Natural killer cell (primary cell): ENCODE measurements at places on chromosomes 5 and 9.

DNA sequence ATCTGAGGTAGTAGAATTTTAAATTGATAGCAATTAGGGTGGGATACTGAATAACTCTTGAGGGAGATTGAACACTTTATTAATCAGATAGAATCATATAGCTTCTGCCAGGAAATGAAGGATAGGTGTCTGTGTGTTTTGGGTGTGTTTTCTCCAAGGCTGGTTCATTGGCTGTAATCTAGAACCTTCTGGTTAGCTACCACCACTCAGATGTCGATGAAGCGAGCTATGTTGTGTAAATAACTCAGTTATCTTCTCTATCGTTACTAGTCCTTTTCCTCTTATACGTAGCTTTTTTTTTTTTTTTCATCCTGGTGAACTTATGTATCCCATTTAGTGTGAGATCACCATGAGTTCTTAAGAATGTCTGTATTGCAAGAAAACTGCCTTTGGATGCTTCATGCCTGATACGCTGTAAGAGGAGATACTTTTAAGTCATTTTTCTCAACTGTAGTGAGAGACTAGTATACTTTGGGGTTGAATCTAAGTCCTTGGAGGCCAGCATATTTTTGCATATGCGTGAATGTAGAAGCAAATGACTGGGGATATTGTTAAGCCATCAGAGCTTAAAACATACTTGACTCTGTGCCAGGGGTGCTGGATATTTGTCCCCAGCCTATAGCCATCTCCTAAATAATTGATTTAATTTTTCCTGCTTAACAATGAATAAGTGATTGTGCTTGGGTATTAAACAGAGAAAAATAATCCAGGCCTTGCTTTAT, 2.1 kb downstream of the TNFAIP8 start:
- no peak for DNase-seq

DNA sequence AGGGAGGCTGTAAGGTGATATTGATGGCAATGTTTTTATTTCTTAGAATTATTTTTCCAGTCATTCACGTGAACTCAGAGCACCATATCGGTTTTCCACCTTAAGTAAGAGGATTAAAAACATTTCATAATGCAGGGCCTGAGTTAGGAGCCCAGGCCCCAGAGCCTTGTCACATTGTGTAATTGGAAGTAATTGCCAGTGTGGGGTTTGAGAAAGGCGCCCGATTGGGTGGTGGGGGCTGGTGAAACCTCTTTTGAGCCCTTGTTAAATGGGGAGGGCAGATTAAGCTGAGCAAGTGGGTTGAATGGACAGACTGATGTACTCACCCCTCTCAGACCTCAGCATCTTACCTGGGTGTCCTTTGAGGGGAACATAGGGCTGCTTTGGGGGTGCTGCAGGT, 116.7 kb upstream of the PITX1 start:
- DNase-seq, result no peak

GRCh38 chr9:114641967-114642366, 15.6 kb downstream of the TEX53 start:
- no peak for DNase-seq

DNA sequence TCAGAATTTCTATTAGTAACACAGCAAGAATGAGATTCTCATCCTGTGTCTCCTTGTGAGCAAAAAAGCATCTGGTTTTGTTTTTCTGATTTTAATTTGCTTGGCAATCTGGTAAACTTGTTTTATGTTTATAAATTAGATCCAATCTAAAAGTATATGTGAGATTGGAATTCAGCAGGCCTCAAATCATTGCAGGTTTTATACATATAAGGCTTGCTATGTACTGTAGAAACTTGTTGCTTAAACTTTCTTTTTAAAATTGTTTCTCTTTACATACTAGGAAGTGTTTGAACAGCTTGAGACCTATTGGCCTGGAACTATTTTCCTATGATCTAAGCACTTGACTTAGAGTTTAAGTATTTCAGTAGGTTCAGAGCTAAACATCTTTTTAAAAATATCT, 1037.8 kb downstream of the NR2F1-AS1 start:
- DNase-seq, result no peak

GRCh38 chr5:5487585-5488360, 65.3 kb downstream of the ICE1 start:
- no peak for DNase-seq

- peak; percentile 58 for DNase-seq
Observed at GRCh38 chr5:147857302-147858129, 21.0 kb upstream of the SCGB3A2 start.

DNA sequence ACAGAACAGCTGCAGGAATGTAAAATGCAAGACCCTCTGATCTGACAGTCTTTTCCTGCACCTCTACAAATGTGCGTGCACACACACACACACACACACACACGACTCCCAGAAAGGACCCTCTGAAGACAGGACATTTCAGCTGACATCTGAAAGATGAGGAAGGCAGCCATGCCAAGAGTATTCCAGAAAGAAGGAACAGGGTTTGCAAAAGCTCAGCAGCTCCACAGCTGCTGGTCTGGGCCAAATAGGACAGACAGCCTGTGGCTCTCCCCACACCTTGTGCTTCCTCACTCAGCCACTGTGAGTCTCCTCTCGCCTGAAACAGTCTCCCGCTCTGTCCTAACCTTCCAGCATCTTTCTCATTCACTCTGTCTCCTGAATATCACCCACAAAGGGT, 189.0 kb downstream of the PALM2AKAP2 start:
- DNase-seq, result no peak

DNA sequence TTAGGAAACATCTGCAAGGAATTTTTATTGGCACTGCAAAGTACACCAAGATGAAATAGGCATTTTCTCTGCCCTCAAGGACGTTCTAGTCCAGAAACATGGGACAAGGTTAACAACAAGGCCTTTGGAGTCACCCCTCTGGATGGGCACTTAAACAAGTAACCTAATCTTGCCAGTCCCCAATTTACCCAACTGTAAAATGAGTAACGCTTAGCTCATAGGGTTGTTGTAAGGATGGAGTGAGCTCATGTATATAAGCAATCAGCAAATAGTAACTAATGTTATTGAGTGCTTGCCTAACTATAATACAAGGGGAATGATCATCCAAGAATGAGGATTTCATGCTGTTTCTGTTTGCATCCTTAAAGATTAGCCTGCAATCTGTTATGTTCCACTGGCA, 189.3 kb downstream of the PAPPA start:
- no peak for DNase-seq

- DNase-seq, result peak; percentile 11
Observed at GRCh38 chr9:114002271-114002985, 75.7 kb downstream of the AMBP start.

GRCh38 chr5:171424726-171425125, 5.3 kb downstream of the FGF18 start:
- no peak for DNase-seq

GRCh38 chr5:139513852-139514485, 31.4 kb upstream of the STING1 start:
- DNase-seq, result no peak

- no peak for DNase-seq
Observed at GRCh38 chr9:116643691-116644090, 43.4 kb upstream of the TRIM32 start.

- DNase-seq, result no peak
Observed at GRCh38 chr5:73948720-73949119, 322.7 kb downstream of the ARHGEF28 start.

DNA sequence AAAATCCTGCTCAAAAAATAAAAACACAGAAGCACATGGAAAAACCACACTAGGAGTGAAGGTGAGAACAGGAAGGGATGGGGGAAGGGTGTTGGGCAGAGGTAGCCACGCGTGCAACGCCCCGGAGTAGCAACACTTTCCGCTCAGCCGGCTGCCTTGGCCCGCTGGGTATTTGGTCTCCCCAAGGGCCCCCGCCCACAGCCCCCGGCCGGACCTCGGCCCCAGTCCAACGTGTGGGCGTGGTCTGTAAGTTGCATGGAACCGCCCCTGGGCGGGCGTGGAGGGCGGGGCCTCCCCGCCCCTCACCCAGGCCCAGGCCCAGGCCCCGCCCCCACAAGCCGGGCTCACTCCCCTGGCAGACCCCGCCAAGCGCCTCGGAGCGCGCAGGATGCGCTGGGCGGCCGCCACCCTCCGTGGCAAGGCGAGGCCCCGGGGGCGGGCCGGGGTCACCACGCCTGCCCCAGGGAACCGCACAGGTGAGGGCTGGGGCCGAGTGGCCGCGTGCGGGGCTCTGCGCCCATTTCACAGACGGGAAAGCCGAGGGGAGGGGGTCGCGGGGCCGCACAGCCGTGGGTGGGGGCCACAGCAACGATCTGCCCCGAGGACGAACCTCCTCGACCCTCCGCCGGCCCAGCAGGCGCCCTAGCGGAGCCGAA, at the start of gene SUSD3:
SUSD3 (plus strand) TSS at position 347 of the 656 bp plus-strand sequence; CDS start at position 389, 42 bp downstream.
- DNase-seq, result peak; percentile 81

DNA sequence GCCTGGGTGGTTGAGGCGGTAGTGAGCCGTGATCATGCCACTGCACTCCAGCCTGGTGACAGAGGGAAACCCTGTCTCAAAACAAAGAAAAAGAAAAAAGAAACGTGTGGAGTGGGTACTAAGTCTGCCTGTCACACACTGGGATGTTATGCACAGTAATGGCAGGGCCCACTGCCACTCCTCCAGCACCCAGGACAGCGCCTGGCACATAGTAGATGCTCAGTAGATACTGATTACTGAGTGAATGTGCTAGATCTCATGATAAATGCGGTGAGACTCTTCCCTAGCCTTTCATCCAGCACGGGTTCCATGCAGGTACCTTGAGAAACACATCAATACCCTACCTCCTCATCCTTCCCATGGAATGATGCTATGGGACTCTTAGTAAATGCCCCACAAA, 87.4 kb upstream of the HSPA9 start:
- DNase-seq, result peak; percentile 46

- no peak for DNase-seq
Observed at GRCh38 chr5:5231576-5231975, 91.4 kb downstream of the ADAMTS16 start.

DNA sequence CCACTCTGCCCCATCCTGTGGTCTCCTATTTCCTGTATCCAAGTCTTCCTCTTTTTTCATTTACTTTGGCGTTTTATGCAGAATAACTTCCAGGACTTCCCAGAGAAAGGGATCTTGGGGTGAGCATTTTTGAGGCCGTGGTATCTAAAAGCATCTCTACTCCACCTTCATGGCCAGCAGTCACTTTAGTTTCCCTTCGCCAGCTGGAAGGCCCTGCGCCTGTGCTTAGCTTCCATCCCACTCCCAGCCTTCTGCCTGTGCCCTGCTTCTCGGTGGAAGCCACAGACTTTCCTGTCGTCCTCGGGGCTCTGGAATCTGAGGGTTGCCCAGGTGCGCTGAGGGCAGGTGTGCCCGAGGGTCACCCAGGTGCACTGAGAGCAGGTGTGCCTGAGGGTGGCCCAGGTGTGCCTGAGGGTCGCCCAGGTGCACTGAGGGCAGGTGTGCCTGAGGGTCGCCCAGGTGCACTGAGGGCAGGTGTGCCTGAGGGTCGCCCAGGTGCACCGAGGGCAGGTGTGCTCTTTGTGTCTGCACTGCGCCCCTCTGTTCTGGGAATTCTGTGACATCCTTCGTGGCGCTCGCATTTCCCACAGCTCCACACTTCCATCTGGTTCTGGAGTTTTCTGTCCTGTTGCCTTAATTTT, 32.4 kb upstream of the LRRC14B start:
- DNase-seq, result no peak

DNA sequence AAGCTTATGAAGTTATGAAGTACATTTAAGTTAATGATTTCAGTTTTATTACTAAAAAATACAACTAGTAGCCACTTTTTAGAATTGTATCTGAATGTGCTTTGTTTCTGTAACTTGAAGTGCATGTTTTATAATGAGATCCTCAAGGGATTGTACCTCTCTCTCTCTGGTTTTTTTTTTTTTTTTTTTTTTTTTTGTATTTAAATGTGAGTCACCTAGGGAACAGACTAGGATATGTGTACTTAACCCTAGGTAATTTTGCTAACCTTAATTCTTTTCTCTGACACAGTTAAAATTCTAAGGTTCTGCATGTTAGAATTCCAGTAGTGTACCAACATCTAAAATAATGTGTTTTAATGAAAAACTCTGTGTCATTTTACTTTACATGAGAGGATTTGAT, 59.5 kb downstream of the CDC42SE2 start:
- no peak for DNase-seq

- no peak for DNase-seq
Observed at GRCh38 chr9:110837401-110838005, 168.9 kb downstream of the MUSK start.

- no peak for DNase-seq
Observed at GRCh38 chr5:149584121-149584520, 2.8 kb downstream of the ARHGEF37 start.

DNA sequence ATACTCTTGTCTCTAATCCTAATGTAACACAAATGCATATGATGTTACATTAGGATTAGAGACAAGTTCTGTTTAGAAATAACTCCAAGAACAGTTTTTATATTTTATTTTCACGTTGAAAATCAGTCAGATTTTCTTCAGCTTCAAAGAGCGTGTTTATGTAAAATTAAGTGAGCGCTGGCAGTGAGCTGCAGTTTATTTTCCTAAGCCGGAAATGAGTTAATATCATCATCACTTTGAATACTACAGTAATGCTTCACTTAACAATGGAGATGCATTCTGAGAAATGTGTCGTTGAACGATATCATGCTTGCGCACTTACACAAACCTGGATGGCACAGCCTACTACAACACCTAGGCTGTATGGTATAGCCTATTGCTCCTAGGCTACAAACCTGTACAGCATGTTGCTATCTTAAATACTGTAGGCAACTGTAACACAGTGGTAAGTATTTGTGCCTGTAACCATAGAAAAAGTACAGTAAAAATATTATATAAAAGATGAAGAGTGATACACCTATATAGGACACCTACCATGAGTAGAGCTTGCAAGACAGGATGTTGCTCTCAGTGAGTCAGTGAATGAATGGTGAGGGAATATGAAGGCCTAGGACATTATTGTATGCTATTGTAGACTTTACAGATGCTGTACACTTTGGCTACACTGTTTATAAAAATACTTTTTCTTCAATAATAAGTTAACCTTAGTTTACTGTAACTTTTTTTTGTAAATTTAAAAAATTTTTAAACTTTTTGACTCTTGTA, 65.9 kb upstream of the C5orf46 start:
- DNase-seq, result no peak

- DNase-seq, result peak; percentile 41
Observed at GRCh38 chr5:142016556-142016955, 3.7 kb upstream of the GNPDA1 start.

DNA sequence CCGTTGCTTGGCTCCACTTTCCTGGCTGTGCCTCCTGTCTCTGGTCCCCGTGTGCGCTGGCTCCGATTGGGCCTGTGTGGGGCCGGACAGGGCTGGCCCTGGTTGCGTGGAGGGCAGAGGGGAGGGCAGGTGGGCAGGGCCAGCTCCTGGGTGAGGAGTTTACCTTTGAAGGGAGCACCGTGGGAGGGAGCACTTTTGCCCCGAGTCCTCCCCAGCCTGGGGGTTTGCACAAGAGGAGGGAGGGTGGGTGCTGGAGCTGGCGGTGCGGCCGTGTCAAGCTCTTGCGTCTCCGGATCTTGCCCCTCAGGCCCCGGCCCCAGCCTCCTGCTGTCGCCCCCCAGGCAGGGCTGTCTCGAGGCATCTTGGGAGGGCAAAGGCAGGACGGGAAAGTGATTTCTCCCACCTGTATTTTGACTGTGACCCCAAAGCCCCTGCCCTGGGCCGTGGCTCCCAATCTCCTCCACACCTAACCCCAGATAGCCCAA, 48.3 kb upstream of the EXOC3 start:
- no peak for DNase-seq

GRCh38 chr9:28082671-28083070, 509.4 kb upstream of the C9orf72 start:
- DNase-seq, result no peak
